ENCODE measurements at places on chromosomes 6 and 20.

GRCh38 chr6:106702451-106703110 is 73.2 kb downstream of the QRSL1 start:
- DNase-seq = peak; percentile 3

DNA sequence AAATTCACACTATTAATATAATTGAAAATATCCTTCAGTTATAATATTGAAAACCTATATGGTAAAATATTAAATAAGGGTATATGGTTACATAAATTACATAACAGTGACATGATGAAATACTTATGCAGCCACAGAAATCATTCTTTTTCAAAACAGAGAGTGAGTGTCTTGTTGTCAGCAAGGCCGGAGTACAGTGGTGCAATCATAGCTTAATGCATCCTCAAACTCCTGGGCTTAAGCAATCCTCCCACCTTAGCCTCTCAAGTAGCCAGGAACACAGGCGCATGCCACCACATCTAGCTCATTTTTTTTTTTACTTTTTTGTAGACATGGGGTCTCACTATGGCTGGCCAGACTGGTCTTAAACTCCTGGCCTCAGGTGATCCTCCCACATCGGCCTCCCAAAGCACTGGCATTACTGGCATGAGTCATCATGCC is 40.4 kb downstream of the FAM8A1 start:
- no peak for DNase-seq

DNA sequence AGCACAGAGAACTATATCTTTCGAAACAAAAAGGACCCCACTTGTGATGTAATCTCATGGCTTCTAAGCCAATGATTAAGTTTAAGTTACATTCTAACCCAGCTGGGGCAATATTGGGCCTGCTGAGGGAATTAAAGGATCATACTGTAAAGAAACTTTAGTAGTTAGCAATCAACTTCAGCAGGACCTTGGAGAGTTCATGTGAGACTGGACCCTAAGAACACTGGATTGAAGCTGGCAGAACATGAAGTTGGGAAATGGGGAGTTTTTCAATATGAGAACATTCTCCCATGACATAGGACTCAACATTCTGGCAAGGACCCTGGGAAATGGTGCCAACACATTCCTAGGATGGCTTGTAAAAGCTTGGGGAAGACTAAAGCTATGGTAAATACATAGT is 516.2 kb downstream of the PKHD1 start:
- no peak for DNase-seq

DNA sequence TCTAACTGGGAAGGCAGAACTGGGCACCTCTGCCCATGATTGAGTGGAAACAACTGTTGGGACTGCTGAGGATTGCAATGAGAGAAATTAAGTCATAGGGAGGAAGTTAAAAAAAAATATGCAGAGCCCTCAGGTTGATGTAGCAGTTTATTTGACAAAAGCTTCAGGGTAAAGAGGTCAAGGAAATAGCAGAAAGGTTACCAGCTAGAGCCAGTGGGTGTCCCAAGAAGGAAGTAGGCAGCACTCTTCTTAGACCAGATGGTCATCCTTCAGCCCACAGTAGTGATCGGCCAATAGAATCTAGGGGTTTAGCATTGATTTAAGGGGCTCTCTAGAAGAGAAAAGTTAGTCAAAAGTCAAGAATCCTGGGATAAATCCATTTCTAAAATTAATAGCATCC is 21.7 kb upstream of the WFDC10A start:
- no peak for DNase-seq

DNA sequence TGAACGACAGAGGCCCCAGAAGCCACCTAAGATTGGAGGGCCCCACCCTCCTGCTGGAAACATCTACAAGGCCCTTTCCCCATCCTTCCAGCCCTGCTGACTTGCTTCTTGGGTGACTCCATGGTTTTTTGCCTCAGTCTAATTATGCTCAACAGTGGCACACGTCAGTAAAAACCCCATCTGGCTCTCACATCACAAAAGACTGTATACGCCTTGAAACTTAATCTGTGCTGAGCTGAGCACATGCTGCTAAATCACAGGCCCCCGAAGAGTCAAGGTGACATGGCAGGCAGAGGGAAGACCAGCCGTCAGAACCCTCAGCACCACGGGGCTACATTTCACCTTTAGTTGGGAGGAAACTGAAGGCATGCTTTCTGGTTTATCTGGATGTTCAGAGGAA is 323.1 kb downstream of the CDH26 start:
- no peak for DNase-seq

- DNase-seq = no peak
These were observed 119.6 kb downstream of the KIF13A start for GRCh38 chr6:17867880-17868279.

DNA sequence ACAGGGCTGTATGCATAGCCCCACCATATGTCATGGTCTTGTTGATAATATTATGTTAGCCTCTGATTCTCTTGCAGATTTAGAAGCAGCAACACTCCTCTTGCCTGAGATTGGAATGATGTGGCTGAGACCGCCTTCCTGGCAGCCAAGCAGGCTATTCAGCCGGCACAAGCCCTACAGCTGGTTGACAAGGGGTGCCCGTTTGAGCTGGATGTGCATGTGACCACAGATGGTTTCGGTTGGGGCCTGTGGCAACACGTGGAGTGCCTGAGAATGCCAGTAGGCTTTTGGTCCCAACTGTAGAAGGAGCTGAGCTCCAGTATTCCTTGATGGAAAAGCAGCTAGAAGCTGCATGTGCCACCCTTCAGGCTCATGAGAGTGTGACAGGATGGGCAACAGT is 303.6 kb upstream of the POU3F2 start:
- no peak for DNase-seq

DNA sequence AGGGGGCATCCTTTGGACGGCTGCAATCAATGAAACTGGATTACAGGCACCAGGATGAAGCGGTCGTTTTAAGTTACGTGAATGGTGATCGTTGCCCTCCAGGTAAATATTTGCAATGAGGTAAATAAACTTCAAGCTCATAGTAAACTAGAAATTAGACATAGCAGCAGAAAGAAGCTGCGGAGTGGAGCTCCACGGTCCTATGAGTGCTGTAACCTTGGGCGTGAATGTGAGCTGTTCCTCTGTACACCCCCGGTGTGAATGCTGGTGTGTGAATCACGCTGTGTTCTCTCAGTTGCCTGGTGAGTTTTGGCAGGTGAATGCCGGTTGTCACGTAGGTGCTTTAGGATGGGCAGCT is 42.0 kb upstream of the SLC22A1 start:
- no peak for DNase-seq

GRCh38 chr6:105587349-105588122 is 184.7 kb upstream of the PREP start:
- peak; percentile 33 for DNase-seq

GRCh38 chr6:92364948-92365541 is 1054.3 kb downstream of the EPHA7 start:
- DNase-seq = no peak

- peak; percentile 55 for DNase-seq
These were observed 78.7 kb upstream of the MYL9 start for GRCh38 chr20:36462440-36463211.

- no peak for DNase-seq
These were observed 143.5 kb upstream of the SUPT3H start for GRCh38 chr6:45521226-45521625.

GRCh38 chr6:4176907-4177306 is 41.5 kb upstream of the ECI2 start:
- no peak for DNase-seq

DNA sequence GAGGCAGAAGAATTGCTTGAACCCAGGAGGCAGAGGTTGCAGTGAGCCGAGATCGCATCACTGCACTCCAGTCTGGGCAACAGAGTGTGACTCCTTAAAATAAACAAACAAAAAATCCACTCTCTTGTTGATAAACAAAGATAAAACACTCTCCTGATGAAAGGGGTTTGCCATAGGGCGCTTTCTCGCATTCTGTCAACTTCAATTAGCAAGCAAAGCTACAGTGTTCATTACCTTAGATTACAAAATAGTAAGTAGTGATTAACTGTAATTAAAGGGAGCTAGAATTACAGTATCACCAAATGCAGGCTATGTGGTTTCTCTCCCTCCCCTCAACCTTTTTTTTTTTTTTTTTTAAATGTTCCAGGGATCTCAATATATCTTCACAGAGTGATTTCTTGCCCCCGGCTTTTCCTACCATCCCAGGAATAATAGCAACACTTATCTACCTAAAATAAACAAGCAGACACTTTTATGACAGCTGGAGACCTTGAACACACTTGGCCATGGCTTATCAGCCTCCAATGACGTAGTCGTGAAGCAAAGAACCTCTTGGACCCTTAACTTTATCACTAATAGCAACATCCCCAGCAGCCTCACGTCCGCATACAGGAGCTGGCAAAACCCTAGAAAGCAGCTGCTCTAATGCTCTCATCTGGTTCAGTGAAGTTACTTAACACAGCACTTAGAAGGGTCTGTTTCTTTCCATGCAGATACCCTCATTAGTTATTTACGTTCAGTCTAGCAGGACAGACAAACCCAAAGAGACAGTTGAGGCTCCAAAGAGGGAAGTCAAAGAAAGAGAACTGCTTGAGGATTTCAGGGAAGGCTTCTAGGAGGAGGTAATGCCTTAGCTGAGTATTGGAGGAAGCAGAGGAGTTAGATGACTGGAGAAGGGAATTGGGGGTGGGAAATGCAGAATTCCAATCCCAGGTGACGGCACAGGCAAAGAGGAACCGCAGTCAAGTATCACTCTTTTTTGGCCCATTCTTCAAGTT is 37.9 kb upstream of the NEDD9 start:
- no peak for DNase-seq

- DNase-seq = no peak
These were observed 165.9 kb downstream of the SASH1 start for GRCh38 chr6:148508401-148509041.

DNA sequence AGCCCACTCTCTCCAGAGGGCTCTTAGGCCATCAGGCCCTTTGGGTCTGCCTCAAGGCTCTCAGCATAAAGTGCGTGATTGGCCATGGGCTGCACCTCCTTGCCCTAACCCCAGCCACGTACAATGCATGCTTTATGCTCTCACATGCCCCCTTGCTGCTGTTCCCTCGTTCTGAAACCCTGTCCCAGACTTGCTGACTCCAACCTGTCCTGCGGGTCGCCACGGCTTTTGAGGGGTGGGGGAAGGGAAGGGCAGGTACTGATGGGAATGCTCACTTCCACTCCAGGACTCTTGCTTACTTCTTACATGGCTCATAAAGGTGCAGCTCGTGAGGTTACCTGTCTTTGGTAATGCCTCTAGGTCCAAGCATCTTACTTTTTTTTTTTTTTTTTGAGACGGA is 6.0 kb downstream of the ARMC12 start:
- no peak for DNase-seq

DNA sequence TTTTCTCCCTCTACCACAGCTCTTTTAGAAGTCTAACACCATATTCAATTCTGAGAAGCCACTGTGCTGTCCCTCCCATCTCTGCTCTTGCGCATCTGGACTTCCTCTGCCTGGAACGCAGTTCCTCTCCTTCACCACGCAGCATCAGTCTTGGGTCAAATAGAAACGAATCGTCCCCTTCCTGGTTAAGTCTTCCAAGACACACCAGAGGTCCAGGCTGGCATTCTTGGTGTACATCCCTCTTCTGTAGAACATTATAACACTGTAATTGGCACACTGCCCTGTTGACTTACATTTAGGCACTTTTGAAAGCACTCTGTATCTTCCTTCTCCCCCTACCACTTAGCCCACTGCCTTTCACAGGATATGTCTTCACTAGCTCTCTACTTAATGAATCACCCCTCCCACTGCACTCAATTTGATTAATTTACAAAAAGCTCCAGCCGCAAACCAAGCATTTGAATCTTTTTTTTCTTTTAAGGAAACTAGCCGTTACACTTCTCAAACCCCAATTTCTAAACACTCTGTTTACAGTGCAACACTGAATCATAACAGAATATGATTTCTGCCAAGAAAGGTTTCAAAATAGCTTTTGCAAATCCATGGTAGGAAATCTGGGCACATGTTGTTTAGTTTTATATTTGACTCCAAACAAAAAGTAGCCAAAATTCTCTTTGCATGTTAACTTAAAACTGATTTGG is 140.8 kb upstream of the CARMIL1 start:
- DNase-seq = peak; percentile 82

- DNase-seq = no peak
These were observed 76.3 kb downstream of the BTBD3 start for GRCh38 chr20:11993886-11994461.

GRCh38 chr6:7129784-7130569 is 22.2 kb downstream of the RREB1 start:
- DNase-seq = peak; percentile 72

DNA sequence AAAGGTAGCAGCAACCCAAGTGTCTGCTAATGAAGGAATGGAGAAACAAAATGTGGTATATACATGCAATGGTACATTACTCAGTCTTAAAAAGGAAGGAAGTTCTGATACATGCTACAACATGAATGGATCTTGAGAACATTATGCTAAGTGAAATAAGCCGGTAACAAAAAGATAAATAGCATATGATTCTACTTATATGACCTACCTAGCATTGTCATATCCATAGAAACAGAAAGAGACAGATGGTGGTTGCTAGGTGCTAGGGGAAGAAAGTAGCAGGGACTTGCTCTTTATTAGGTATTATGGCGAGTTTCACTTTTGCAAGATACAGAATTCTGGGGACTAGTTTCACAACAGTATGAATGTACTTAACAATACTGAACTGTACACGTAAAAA is 46.6 kb downstream of the UBR2 start:
- no peak for DNase-seq

GRCh38 chr6:3813150-3813780 is 35.9 kb upstream of the FAM50B start:
- peak; percentile 7 for DNase-seq

GRCh38 chr20:48782901-48783308 is 44.9 kb downstream of the PREX1 start:
- no peak for DNase-seq

GRCh38 chr6:43887340-43887858 is 117.4 kb downstream of the VEGFA start:
- DNase-seq = no peak

- DNase-seq = no peak
These were observed 117.8 kb upstream of the ESR1 start for GRCh38 chr6:151689499-151690201.

GRCh38 chr6:44999066-44999465 is 329.1 kb upstream of the RUNX2 start:
- DNase-seq = no peak

DNA sequence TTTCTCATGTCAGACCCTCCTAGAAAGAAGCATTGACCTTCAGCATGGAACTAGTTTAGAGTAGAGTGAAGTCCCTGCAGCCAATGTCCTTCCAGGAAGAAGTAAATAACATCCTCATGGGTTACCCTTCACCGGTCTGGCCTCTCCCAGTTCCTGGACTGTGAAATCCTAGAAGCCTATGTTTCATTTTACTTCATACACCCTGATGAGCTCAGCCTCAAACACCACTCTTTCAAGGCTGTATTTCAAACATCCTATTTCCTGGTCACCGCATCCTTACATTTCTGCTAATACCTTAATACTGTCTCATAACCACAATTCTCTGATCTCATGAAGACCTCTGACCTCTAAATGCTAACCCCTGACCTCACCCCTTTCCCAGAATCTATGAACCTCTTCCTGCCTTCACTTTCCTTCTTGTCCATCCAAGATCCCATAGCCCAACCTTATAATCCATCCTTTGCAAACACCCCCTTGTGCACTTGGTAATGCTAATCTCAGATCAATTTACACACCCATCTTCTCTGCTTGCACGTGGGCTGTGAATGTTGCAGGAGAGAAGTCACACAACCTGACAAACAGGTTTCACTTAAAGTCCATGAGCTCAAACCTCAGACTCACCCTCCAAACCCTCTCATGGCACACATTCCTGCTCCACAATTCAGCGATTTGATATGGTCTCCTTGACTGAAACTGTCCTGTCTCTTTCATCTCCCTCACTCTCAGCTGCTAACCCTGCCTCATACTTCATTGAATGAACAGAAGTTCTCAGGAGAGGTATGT is 30.2 kb downstream of the SLC2A10 start:
- no peak for DNase-seq

GRCh38 chr6:20197251-20197650 is 15.0 kb downstream of the MBOAT1 start:
- DNase-seq = no peak
